ENCODE measurements at places on chromosomes 1 and 21. TPM values are rescaled to one million over a fixed set of nuclear protein-coding genes. Genes with fewer than 3 reads are reported as not detected.
A peak's percentile ranks its signal among the peaks of the same experiment; 100 is the strongest.

SPATA45 gene
- not detected for total RNA-seq

BTBD19 gene
- total RNA-seq: 0.77 TPM

RPE65 gene
- not detected for total RNA-seq

LRRC8B gene
- total RNA-seq: 7.6 TPM

AMPD2 gene
- total RNA-seq: 14.8 TPM

EPHA8 gene
- total RNA-seq: not detected

SSR2 gene
- 564 TPM for total RNA-seq

DNA sequence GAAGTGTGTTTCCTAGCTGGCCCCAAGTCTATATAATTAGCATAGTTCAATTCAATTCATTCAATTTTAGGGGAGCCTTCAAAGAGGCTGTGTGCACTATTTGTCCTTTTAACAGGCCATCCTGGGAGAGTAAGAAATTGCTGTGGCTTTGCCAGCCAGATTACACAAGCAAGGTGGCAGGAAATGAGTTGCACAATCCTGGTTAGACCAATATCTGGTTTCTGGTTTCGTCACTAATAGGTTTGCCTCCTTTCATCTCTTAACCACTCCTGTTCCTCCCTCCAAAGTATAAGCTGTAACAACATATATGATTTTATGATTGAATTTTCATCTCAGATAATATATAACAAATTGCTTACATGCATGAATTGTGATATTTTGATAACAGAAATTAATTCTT lies 84.1 kb upstream of the NEGR1 start:
- DNase-seq: peak; percentile 92

GRCh38 chr1:228397966-228398365 lies 8.7 kb downstream of the TRIM11 start:
- DNase-seq: no peak

DNA sequence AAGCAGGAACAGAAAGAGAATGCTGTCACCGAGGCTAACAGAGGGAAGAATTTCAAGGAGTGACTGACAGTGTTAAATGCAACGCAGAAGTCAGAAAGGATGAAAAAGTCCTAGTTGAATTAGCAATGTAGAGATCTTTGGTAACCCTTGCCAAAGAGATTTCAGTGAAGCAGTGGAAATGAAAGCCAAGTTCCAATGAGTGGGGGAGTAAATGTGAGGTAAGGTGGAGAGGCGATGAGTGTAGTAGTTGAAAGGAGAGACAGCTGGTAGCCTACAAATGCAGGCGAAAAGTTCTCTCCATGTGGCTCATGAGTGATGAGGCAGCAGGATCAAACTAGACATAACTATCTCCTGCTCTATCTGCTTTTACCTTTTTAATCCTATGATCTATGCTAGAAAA lies 74.6 kb upstream of the IPO9 start:
- DNase-seq: no peak

DNA sequence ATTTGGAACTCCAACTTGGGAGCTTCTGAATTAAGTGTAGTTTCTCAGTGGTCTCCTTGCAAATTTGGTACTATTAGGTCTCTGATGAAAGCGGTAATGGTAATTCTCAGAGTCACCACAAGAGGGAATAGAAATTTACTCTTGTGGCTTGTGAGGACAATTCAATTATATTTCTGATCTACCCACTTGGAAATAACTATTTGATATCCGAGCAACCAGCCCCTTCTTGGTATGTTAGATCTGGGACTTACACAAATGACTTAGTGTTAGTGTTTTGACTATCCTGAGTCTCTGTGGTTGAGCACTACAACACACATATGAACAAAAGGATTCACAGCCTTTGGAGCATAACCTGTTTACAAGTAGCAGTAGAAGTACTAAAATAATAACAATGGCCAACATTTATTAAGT lies 68.1 kb downstream of the RPS6KA1 start:
- peak; percentile 68 for DNase-seq

- DNase-seq: no peak
Measured at GRCh38 chr21:37281993-37282392, 14.9 kb upstream of the VPS26C start.

GRCh38 chr1:56867491-56867890 lies 12.9 kb downstream of the C8A start:
- peak; percentile 43 for DNase-seq

DNA sequence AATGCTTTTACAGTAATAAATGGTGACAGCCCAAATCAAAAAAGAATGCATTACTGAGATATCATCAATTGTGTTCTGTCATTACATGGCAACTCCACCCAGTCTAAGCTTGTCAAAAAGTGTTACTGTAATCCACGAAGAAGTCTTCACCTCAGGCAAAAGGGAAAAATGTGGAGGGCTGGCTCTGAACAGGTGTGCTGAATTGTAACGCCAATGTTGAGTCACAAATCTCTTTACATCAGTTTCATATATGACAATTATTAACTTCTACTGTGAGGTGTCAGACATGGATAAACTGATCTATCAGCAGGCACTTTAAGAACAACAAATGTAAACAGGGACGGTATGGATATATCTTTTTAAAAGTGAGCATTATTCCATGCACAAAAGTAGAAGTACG lies 98.5 kb upstream of the DMRTA2 start:
- peak; percentile 4 for DNase-seq

GRCh38 chr1:189606795-189607476 lies 870.7 kb downstream of the BRINP3 start:
- peak; percentile 89 for DNase-seq

GRCh38 chr1:211711315-211711705 lies 35.9 kb upstream of the NEK2 start:
- DNase-seq: no peak

GRCh38 chr1:36367066-36367465 lies 18.7 kb downstream of the STK40 start:
- no peak for DNase-seq

DNA sequence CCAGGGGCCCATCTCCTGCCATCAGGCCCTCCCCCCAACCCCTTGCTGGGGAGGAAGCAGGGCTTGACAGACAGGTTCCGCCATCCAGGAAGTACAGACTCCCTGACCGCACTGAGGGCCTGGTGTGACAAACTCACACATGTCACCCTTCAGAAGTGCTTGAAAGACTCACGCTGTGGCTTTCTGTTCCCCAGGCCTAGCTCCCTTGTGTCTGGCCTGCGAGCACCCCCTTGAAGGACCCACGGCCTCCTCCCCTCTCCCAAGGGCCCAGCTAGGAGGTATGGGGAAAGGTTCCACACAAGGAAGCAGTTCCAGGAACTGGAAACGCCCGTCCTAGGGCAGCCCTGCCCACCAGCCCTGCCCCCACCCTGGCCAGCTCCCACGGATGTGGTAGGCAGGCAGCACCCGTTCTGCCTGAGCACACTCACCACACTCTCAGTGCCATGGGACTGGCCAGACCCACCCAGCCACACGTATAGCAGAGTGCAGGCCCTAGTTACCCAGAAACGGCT lies 26.7 kb downstream of the SLC2A1 start:
- DNase-seq: peak; percentile 65

GRCh38 chr21:34518301-34518700 lies 6.3 kb upstream of the KCNE1 start:
- DNase-seq: no peak

- DNase-seq: no peak
Measured at GRCh38 chr1:204814166-204814884, 56.3 kb upstream of the NFASC start.

DNA sequence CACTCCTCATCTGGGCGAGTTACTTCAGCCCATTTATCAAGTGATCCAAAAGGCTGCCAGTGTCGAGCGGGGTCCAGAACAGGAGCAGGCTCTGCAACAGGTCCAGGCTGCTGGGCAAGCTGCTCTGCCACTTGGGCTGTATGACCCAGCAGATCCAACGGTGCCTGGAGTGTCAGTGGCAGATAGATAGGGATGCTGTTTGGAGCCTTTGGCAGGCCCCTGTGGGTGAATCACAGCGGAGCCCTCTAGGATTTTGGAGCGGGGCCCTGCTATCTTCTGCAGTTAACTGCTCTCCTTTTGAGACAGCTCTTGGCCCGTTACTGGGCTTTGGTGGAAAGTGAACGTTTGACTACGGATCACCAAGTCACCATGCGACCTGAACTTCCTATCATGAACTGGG lies 7.5 kb downstream of the MMEL1 start:
- DNase-seq: no peak

- DNase-seq: no peak
Measured at GRCh38 chr1:115840605-115841460, at the start of gene NHLH2. NHLH2 (minus strand) TSS chr1:115841126; CDS start chr1:115838372, 2,754 bp downstream.

DNA sequence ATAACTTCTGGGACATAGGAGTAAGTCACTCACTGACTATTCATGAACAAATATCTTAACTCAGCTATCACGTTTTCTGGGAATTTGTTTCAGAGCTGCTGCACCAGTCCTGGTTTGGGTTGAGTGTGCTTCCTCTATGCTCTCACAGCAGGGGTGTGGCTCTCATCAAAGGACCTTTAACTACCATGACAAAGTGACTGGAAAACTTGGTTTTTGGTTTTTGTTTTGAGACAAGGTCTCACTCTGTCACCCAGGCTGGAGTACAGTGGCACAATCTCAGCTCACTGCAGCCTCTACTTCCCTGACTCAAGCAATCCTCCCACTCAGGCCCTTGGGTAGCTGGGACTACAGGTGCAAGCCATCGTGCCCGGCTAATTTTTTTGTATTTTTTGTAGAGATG lies 4.1 kb downstream of the ILDR2 start:
- DNase-seq: no peak

Measured in bronchial epithelial cell (primary cell).